ENCODE measurements at places on chromosomes 5 and 9. TPM values are rescaled to one million over a fixed set of nuclear protein-coding genes. Genes with fewer than 3 reads are reported as not detected.
A peak's percentile ranks its signal among the peaks of the same experiment; 100 is the strongest.

Gene SLC23A1
- not detected for total RNA-seq

Gene CDKN2A
- total RNA-seq = 18.1 TPM

Gene SLC27A6
- total RNA-seq = 0.32 TPM

Gene KYAT1
- 5.8 TPM for total RNA-seq

Gene AGTPBP1
- 12.9 TPM for total RNA-seq

Gene DNAH5
- 1.4 TPM for total RNA-seq

DNA sequence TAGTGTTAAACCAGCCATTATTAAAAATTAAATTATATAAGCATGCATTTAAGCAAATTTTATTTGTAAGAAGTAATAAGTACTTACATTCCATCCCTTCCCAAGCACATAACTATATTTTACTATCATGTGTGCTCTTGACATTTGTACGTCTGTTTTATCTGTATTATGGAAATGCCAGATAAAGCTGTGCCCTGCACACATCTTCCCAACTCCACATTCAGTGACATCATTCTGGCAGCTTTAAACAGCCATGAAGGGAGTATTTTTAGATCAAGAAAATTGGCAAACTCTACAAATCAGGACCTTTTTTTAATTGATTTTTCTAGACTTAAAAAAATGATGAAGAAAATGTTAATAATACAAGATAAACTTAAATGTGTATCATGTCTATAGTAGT is 131.1 kb downstream of the WDR41 start:
- no peak for DNase-seq
- H3K36me3 ChIP-seq = no peaks in the 10 kb centered on the region
- H3K4me1 ChIP-seq = peaks cover 10% of the 10 kb centered on the region
- no peak overlapping the region for H3K27ac ChIP-seq
- H3K27me3 ChIP-seq = no peaks in the 10 kb centered on the region

- no peak overlapping the region for H3K4me3 ChIP-seq
- no peaks in the 10 kb centered on the region for H3K27me3 ChIP-seq
- H3K36me3 ChIP-seq = no peaks in the 10 kb centered on the region
- DNase-seq = no peak
Measured at GRCh38 chr5:175638305-175638704, 19.6 kb upstream of the HRH2 start.

GRCh38 chr9:83154087-83154736 is 91.3 kb upstream of the RASEF start:
- no peaks in the 10 kb centered on the region for H3K27me3 ChIP-seq
- H3K4me1 ChIP-seq = no peaks in the 10 kb centered on the region
- no peaks in the 10 kb centered on the region for H3K36me3 ChIP-seq
- peak; percentile 50 for DNase-seq
- no peak overlapping the region for H3K4me3 ChIP-seq
- H3K27ac ChIP-seq = no peak overlapping the region

DNA sequence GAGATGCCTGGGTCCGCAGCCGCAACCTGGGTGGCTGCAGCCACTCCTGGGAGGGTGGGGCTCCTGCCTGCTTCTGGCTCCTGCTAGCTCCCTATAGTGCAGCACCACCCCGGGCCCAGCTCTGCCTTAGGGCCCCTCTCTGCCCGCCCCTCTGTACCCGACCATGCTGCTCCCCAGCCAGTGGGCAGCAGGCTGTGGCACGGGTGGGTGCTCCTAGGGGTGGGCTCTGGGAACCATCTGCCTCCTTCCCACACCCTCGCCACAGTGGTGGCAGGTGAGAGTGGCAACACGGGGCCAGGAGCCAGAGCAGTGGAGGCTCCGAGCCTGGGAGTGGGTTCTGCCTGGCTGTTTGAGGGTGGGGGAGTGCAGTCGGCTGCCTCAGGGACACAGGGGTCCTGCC is 7.8 kb upstream of the MTMR12 start:
- no peak for DNase-seq
- H3K27ac ChIP-seq = no peak overlapping the region
- no peak overlapping the region for H3K4me3 ChIP-seq
- H3K36me3 ChIP-seq = no peaks in the 10 kb centered on the region

DNA sequence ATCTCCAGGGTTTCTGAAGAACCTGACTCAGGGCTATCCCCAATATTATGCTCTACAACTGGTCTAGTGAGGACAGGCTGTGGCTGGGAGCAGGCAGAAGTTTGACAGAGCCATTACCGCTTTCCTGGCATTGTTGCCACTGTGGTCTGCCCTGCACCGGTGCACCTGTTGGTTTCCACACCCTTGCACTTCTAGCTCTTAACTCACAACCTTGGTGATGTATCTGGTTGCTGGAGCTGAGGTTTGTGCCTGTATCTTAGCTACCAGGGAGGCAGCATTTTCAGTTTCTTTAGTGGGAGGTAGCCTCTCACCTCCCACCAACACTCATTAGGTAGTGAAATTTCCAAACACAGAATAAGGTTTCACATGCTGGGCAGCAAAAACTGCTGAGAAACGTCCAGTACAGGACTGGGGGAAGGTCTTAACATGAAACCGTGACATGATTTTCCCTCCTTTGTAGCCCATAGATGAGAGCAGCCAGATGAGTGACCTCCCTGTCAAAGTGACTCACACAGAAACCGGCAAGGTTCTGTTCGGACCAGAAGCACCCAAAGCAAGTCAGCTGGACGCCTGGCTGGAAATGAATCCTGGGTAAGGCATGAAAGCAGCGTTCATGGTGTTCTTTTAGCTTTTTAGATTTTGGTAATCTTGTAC is 57.7 kb downstream of the SMARCA2 start:
- no peak for DNase-seq
- H3K27ac ChIP-seq = no peak overlapping the region
- no peaks in the 10 kb centered on the region for H3K27me3 ChIP-seq
- H3K4me3 ChIP-seq = no peak overlapping the region
